ENCODE measurements at places on chromosomes 3 and 15. TPM values are rescaled to one million over a fixed set of nuclear protein-coding genes. Genes with fewer than 3 reads are reported as not detected.
A peak's percentile ranks its signal among the peaks of the same experiment; 100 is the strongest.

Gene C3orf85
- total RNA-seq = not detected

Gene C2CD4A
- total RNA-seq = 0.19 TPM

DNA sequence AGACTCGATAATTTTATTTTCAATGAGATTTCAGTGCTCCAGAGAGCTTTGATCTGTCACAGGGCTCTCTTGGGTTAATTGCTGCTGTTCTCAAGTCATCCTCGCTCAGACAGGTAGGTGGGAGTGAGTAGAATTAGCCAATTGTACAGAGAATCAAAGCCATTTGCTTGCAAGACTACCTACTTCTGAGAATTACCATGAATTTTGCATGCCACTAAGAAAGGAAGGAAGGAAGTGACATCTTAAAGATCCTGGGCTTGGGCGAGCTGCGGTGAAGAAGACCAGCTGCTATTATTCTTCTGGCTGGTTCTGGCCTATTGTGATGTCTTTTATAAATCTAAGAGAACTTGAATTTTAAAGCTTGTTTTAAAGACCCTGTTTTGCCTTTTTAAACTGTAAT lies 154.1 kb upstream of the LPP start:
- H3K36me3 ChIP-seq = no peaks in the 10 kb centered on the region
- no peaks in the 10 kb centered on the region for H3K4me1 ChIP-seq
- DNase-seq = no peak
- H3K27me3 ChIP-seq = no peaks in the 10 kb centered on the region

- no peak overlapping the region for H3K4me3 ChIP-seq
- no peaks in the 10 kb centered on the region for H3K36me3 ChIP-seq
- H3K27ac ChIP-seq = no peak overlapping the region
- no peak for DNase-seq
- H3K27me3 ChIP-seq = no peaks in the 10 kb centered on the region
These were observed 800.7 kb downstream of the NAALADL2 start for GRCh38 chr3:175659670-175660350.

DNA sequence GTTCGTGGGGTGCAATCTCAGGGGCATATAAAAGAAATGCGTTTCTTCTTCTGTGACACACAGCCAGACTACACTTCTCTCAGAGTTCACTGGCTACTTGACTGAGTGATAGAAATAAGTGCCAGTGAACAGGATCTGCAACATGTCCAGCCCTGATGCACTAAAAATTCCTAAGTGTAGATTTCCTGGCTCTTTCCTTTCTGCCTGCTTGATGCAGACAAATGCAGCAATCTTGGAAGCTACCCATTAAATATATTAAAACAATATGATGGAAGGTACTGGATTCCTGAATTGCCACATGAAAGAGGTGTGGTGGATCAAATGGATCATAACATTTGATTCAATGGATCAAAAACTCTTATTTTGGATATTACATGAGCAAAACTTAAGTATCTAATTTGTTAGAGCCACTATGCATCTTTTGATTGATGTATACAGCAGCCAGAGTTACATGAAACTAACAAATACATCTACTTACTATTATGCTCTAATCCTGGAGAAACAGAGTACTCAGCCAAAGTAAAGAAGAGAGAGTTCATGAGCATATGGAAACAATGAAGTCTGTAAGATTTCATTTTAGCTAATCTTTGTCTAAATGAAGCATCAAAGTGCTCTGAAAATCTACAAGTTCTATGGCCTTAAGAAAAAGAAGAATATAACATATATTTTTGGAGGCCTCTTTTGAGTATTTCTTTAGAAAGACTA lies 222.6 kb downstream of the ZNF385D start:
- H3K27ac ChIP-seq = no peak overlapping the region
- DNase-seq = no peak
- H3K36me3 ChIP-seq = no peaks in the 10 kb centered on the region
- H3K4me1 ChIP-seq = no peaks in the 10 kb centered on the region
- no peaks in the 10 kb centered on the region for H3K27me3 ChIP-seq
- no peak overlapping the region for H3K4me3 ChIP-seq

Gene GOLGA8R
- 0.66 TPM for total RNA-seq

- H3K4me3 ChIP-seq = no peak overlapping the region
- H3K4me1 ChIP-seq = no peaks in the 10 kb centered on the region
- H3K27me3 ChIP-seq = no peaks in the 10 kb centered on the region
- no peak overlapping the region for H3K27ac ChIP-seq
- peaks cover 3% of the 10 kb centered on the region for H3K36me3 ChIP-seq
These were observed 58.2 kb downstream of the AAGAB start for GRCh38 chr15:67196222-67196621.

- peaks cover 27% of the 10 kb centered on the region for H3K4me1 ChIP-seq
- H3K27ac ChIP-seq = peak overlapping the region; percentile 67
- H3K36me3 ChIP-seq = no peaks in the 10 kb centered on the region
- DNase-seq = peak; percentile 32
- H3K4me3 ChIP-seq = no peak overlapping the region
- H3K27me3 ChIP-seq = no peaks in the 10 kb centered on the region
These were observed 103.3 kb downstream of the SNRK start for GRCh38 chr3:43389388-43390254.

DNA sequence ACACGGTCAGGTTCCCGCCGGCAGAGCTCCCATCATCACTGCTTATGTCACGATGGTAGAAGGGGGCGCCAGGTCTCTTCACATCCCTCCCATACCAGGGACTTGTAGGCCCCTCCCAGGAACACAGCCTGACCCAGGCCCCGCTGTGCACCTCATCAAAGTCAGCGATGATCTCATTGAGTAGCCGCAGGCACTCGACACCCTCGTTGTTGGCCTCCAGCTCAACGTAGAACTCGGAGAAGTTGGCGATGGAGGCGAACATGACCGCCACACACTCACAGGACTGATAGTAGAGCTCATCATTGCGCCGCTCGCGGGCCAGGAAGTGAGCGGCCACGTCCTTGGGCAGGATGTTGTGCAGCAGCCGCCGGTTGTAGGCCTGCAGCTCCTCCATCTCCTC lies 89.2 kb downstream of the SEC22A start:
- no peak overlapping the region for H3K27ac ChIP-seq
- no peak for DNase-seq
- no peak overlapping the region for H3K4me3 ChIP-seq
- H3K27me3 ChIP-seq = no peaks in the 10 kb centered on the region
- no peaks in the 10 kb centered on the region for H3K36me3 ChIP-seq

Data from esophagus squamous epithelium (tissue), 5 donors.